ENCODE measurements at places on chromosomes 5 and 9.

GRCh38 chr9:13570068-13570974 lies 290.8 kb upstream of the MPDZ start:
- DNase-seq: no peak

DNA sequence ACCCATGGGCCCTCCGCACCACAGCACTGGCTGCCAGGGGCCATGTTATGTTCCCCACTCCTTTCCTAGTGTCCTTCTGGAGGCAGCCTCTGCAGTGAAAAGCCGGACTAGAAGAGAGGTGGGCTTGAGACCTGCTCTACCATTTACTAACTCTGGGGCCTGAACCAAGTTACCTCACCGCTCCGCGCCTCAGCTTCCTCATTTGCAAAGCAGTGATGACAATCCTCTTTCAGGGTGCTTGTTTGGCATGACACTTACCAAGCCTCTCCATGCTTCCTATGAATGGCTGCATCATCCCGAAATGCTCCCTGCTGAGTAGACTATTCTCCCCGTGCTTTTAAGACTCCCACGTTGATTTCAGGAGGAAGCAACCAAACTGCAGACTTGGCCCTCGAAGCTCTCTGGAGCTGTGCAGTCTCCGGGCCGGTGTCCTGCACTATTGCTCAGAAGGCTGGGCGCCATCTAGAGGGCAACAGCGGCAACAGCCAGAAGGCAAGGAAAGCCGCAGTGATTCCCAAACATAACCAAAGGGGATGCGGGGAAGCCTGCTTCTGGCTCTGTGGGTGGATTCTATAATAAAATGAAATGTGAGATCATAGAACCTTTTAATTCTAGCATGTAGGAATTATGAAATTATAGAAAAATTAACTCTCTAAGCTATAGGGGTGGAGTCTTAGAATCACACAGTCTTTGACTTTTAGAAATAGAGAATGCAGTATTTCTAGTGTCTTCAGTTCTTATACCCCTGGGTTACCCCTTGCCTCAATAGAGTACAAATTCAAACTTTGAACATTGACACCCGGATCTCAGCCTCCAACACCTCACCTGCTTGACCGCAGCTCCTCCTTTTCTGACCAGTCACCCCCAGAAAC lies 599.8 kb upstream of the BRINP1 start:
- DNase-seq: no peak

GRCh38 chr5:169549453-169550100 lies 34.0 kb upstream of the SPDL1 start:
- DNase-seq: no peak

- no peak for DNase-seq
These were observed 1826.2 kb upstream of the CDH6 start for GRCh38 chr5:29367176-29367833.

DNA sequence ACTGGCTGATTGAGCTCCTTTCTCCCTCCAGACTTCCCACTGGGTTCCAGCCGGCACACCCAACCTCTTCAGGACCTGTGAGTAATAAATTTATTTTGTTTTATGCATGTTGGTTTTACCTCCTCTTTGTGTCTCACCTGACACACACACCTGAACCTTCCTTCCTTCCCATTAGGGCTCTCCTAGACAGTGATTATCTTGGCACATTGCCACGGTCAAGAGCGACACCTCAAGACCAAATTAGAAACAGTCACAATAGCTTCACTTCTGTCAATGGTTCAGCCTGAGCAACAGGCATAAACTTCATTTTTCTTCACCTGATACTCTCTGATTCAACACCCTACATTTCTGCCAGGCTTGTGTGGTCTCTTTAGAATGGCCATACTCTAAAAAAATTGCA lies 296.3 kb upstream of the SMARCA2 start:
- no peak for DNase-seq

DNA sequence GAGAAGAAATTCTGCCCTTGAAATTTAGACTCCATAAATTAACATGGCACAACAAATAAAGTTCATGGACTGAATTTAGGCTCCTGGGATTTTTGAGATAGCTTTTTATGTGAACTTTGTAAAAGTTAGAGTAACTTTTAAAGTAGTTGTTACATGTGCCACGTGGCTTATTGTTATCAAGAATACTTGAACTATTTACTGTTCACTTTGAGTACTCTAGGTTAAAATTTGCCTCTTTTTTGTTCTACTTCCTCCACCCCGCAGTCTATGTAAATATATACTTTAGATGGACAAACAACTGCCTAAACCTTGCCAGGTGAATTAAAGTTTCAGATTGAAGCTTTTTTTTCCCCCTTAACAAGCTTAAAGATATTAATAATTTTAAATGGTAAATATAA lies 457.9 kb downstream of the RAB3C start:
- DNase-seq: no peak

DNA sequence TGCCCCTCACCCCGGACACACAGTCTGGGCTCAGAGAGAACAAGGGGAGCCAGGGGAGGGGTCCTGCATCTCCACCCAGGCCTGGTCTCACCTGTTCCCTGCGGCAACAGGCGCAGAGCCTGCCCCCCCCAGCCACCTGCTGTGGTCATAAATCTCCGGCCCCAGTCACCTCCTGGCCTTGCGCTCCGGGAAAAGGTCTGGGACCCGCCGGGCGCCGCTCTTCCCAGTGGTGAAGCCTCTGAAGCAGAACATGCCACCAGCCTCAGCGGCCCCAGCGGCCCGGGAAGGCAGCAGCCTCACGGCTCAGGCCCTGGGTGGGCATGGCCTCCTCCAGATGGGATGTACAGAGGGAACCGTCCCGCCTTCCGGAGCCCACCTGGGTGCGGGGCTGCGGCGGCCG lies 20.6 kb downstream of the NOTCH1 start:
- no peak for DNase-seq
